Brain (organoid and tissue), 16 donors: ENCODE measurements at places on chromosomes 5 and 9.

- no peak for DNase-seq
These were observed 8.8 kb upstream of the LCP2 start for GRCh38 chr5:170306381-170306831.

DNA sequence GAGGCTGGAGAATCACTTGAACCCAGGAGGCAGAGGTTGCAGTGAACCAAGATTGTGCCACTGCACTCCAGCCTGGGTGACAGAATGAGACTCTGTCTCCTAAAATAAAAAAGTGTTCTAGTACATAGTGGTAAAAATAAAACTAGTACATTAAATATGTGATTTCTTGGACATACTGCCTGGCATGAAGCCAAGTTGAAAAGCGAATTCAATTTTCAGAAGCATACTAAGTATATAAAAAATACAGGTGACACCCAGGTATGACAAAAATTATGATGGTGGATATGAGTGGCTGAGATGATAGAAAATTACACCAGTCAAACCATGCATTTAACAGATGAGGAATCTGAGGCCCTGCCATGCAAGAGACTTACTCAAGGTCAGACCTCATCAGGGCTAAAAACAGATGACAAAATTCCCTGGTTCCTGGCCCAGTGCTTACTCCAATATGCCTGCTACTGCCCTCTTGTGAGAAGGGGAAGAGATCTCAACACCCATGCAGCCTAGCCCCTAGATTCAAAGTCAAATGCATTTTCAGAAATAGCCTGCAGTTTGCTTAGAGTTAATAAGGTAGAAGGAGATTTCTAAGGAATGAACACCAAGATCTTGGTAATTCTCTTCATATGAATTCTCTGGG, 46.6 kb upstream of the GNPDA1 start:
- no peak for DNase-seq

GRCh38 chr5:127112347-127112864, 39.1 kb upstream of the C5orf63 start:
- no peak for DNase-seq

DNA sequence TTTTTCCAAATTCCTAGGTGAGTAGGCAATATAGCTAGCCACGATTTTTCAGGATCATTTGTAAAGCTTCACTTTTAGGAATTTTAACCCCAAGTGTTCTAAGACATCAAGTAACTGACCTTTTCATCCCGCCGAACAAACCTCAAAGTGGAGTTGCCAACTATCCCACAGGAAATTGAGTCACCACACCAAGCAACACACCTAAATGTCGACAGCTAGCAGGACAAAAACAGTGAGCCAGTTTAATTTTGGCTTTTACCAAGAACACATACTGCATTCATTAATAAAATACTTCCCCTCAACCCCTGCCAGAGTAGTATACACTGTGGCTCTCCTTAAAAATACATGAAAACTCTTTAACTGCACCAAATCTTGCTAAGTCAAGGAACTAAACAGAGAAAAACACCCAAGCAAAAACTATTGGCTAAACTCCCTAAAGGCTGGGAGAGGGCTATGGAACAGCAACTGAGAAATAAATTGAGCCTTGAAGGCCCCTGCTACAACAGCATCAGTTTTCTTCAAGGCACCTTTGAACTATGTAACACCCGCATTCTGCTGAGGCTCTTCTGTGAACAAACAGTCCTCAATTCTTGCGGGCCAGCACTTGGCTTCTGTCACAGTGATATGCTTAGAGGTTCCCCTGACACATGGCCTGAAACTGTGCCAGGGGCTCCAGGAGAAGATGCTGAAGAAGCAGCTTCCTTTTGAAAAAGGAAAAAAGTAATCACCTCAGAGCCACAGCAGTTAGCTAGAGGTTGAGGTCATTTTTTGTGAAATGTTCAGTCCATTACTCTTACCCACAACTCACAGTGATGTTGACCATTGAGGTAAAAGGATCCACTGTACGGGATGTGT, 459.6 kb downstream of the RAB3C start:
- DNase-seq, result no peak

DNA sequence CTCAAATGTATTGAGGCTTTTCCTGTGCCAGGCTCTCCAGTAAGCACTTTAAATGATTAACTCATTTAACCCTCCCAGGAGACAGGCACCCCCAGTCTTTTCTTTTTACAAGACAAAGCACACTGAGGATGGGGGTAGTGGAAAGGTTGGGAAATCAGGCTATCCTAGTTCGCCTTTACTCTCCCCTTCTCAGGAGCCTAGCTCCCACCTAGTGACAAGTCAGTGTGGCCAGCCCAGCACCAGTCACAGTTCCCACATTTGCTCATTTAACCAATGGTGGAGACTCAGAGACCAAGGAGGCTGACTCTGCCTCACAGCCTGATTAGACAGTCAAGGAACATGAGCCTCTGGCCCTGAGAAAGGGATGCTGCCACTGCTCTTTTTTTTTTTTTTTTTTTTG, 3.5 kb downstream of the ALDH7A1 start:
- DNase-seq, result no peak

DNA sequence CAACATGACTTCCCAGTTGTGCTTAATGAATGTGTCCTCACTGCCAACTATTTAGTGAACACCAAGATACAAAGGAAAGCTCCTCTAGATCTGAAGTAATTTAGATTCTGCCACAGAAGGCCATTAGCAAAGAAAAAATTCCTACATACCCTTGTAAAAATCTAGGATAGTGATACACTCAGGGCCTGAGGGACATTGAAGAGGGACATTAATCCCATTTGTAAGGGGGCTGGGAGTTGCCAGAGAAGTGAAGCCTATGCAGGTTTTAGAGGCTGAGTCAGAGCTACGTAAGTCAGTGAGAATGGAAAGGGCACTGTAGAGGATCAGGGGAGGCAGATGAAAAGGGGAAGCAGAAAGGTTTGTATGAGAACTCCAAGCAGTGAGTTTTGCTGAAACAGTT, 286.9 kb upstream of the TARS1 start:
- peak; percentile 55 for DNase-seq

DNA sequence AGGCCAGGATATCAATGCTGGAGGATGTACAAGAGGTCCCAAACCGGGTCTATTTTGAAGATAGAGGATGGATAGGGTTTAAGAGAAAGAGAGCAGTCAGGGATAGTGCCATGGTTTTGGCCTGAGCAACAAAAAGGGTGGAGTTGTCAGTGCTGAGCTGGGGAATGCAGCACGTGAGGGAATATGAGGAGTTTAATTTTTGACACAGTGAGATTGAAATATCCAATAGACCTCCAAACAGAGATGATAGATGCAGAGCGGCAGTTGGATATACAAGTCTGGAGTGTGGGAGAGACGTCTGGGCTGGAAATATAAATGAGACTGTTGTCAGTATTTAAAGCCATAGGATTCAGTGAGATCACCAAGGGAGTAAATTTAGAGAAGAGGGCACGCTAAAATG, 136.7 kb upstream of the EFNA5 start:
- no peak for DNase-seq

DNA sequence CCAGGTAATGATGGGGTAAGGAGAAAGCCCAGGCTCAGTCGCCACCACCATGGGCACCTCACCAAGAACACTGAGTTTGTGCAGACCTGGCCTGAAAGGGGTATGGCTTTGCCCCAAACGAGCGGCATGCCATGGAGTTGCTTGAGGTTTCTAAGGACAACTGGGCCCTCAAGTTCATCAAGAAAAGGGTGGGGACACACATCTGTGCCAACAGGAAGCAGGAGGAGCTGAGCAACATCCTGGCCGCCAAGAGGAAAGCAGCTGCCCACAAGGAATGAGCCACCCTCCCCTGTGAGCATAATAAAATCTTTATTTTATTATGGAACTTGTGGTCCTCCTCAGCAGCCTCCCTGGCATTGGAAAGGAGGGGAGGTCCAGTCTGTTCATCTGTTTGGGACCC, 23.8 kb downstream of the CD14 start:
- no peak for DNase-seq

GRCh38 chr5:172002310-172002709, 4.1 kb downstream of the FBXW11 start:
- peak; percentile 22 for DNase-seq

DNA sequence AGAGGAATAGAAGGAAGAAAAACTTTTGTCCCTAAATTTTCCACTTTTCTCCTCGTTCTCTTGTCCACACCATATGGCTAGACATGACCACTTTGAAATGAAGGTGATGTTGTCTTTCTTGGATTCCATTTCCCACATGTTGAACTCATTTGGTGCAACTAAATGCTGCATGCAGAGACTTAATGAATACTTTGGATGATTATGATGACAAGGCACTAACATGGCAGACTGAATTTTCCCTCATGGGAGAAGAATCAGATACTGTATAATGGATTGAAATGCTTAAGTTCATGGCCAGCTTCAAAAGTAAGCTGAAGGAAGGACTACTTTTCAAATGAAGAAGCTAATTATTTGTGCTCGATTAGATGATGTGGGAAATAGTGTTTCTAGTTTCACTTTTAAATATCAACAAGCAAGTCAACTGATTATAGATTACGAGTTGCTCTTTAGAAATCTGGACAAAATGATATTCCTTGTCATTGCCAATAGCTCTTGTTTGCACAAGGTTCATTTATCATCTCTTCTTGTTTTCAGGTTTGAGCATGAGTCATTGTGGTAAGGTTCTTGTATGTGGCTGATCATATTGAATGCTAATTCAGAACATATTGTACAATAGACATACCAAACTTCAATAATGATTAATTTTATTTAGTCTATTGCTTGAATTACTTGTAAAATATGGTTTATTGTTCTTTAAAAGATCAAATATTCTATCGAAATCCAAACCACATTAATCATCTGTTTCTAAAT, 501.3 kb upstream of the FTMT start:
- no peak for DNase-seq
